Keratinocyte (primary cell): ENCODE measurements at places on chromosomes 7 and 10.

GRCh38 chr10:80596391-80597257, 58.9 kb downstream of the SH2D4B start:
- DNase-seq = peak; percentile 15

DNA sequence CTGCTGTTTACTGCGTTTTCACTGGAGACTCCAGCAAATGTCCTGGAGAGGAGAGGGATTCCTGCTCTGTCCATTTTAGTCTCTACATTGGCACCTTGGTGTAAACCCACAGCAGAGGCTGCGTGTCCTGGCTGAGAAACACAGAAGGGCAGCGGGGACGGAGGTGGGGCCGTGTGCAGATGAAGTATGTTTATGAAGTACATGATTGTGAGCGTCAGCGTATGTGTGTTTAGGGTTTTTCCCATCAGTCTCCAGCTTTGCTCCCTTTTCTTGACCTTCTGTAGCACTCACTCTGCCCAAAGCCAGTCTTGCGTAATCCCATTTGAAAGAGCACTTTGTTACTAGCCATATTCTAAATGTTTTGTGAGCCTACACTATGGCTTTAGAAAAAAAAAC, 750.7 kb upstream of the SORCS1 start:
- DNase-seq = no peak

DNA sequence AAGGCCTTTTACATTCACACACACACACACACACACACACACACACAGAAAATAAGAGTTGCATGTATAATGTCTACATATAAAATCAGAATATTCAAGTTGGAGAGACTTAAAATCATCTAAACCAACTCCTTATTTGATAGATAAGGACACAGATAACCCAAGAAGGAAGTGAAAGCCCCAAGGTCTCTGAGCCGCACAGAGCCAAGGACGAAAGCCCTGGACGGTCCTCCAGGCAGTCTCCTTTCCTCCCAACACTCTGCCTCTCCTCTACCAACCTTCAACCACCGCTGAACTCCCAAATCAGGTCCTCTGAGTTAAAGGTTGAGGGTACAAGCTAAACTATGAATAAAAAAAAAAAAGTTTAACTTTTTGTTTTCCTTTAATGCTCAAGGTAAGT, 28.2 kb downstream of the UBE2H start:
- DNase-seq = no peak

DNA sequence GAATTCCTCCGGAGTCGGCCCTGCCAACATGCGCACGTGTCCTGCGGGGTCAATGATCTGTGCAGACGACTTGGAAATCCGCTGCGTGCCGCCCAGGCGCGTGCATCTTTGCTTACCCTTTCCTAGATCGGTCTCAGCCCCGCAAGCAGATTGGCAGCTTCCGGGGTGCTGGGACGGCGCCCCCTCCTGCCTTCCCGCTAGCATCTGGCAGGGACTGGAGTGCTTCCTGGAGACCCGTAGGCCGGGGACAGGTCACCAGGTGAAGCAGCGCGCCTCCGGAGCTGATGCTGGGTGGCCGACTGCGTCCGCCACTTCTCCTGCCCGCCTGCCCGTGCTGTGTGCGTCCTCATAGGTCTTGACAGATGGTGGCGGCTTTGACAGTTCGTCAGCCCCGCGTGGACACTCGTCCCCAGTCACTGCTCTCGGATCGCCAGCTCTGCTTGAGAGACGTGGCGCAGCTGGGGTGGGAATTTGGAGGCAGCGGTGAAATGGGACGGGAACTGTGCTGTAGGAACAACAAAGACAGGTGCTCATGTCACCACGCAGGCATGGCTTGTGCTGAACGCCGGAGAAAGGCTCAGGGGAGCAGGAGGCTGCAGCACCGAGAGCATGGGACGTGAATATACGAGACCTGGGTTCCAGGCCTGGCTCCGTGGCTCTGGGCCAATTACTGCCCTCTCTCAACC, 21.9 kb upstream of the KCNK18 start:
- DNase-seq = no peak

DNA sequence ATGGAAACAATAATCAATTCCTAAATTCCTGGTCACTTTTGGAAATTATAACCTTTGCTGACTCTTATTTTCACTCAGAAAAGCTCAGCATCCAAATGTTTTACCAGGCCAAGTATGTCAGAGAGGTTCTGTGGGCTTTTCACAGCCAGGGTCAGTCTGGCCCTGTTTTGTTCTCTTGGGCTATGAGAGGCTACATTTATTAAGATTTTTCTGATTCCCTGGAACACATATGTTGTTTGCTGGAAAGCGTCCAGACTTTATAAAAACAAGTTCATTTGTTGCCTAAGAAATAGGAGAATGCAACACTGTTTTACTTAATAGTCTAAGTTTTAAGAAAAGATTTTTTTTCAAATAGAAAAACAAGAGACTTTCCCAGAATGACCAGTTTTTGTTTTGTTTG, 238.4 kb upstream of the PLXDC2 start:
- no peak for DNase-seq

DNA sequence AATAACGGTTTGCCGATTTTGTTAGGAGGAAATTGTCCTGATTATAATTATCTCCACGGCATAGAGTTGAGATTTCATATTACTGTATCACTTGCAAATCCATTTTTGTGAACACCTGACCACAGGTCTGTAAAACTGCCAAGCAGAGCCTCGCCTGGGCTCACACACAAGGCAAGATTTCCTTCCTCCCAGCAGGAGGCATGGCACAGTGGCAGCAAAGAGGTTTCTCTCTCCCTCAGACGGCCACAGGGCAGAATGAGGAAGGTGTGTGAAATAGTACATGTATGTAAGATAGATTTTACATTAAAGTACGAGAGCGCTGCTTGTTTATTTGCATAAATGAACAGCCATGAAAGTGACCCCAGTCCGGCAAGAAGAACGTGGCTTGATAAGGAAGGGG, 130.1 kb downstream of the CELF2 start:
- DNase-seq = no peak

DNA sequence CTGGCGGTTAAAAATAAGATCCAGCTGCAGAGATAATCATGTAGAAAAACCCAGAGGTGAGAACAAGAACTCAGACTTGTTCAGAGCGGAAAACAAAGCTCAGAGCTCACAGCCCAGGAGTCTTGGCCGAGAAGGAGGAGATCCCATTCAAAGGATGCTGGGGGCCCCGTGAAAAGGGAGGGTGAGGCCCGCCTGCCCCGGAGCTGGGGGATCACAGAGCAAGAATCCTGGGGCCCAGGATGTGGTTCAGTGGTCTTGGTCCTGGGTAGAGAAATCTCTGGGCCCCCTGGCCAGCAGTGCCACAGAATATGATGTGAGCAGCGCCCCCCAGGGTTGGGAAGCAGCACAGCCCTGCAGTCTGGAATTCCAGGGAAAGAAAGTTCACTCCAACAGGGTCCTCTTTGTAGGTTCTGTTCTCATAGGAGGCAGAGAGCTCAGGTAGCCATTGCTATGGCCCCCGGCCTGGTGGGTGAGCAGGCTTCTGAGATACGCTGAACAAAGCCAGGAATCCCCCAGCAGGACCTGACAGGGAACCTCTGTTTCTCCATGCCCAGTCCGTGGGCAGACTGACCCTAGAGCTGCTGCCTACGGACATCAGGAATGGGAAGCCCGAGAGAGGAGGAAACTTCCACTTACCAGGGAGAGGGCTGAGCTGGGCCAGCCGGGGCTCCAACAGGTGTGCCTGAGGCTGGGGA, 77.7 kb upstream of the GNA12 start:
- no peak for DNase-seq

- no peak for DNase-seq
Measured at GRCh38 chr7:115635376-115635775, 395.2 kb downstream of the TFEC start.

DNA sequence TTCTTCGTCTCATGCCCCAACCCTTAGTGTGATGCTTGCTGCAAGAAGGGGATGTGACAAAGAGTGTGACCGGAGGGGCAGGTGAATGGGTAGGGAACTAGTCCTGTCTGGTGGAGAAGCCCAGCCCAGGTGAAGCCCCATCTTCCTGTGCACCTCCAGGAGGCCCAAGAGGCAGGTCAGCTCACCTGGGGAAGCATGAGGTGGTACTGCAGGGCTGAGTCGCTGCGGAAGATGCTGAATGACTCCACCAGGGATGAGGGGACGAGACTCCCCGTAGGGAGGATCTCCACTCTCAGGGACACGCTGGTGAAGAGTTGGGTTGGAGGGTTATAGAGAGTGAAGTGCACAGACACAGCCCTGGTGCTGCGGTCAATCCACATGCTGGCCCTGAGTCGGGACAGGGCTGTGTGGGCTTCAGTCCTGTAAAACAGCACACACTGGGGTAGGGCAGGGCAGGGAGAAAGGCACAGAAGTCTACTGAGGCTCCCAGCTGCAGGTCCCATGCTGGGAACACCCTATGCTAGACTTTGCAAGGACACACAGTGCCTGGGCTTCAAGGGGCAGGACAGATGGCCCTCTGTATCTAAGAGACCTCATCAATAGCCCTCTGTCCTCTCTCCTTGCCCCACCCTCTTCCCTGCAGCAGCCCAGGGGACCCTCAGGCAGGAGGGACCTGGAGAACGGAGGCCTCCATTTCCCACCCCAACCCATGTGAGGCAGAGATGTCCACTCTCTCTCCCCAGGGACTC, 136.5 kb downstream of the PKD1L1 start:
- no peak for DNase-seq

DNA sequence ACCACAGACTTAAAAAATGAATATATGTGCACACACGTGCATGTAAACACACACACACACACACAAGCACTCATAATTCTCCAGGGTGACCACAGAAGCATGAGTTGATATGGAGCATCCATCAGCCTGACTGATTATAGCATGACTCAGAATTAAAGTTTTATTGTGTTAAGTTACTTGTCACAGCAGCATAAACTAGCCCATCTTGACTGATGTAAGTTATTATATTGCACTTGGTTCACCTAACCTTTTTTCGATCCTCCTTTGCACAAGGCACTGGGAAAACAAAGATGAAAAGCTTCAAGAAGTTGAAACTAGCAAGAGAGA, 18.8 kb upstream of the SLC35G1 start:
- DNase-seq = no peak

- no peak for DNase-seq
Measured at GRCh38 chr7:52088008-52088901, 771.6 kb upstream of the COBL start.

- no peak for DNase-seq
Measured at GRCh38 chr10:20608503-20608902, 288.6 kb downstream of the NEBL start.

GRCh38 chr10:34773636-34774630, 41.2 kb downstream of the PARD3 start:
- no peak for DNase-seq

GRCh38 chr10:13201132-13201531, 33.0 kb downstream of the UCMA start:
- no peak for DNase-seq
